H4 (cell line): ENCODE measurements at places on chromosomes 1 and 21.

- no peak for DNase-seq
Observed at GRCh38 chr1:244066954-244067716, 16.1 kb downstream of the ZBTB18 start.

DNA sequence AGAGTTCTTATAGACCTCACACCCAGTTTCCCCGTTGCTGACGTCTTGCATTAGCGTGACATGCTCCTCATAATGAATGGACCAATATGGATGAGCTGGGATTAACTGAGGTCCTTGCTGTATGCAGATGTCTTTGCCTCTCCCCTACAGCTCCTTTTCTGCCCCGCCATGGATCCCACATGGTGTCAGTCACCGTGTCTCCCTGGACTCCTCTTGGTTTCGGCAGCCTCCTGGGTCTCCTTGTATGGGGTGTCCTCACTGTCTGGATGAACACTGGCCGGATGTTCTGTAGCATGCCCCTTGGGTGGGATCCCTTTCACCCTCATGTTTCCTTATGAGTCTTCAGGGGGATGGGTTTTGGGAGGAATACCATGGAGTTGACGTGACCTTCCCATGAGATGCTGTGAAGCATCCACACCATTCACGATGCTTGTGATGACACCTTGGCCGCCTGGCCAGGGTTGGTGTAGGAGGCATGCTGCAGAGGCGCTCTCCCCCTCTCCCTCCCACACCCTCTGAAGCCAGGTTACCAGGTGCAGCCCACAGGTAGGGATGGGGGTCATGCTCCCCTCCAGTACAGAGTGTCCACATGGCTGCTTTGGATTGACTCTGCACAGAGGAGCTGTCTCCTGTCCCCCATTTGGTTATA is 4.4 kb downstream of the GJC2 start:
- no peak for DNase-seq

GRCh38 chr1:174286042-174286441 is 126.7 kb downstream of the RABGAP1L start:
- DNase-seq = no peak

DNA sequence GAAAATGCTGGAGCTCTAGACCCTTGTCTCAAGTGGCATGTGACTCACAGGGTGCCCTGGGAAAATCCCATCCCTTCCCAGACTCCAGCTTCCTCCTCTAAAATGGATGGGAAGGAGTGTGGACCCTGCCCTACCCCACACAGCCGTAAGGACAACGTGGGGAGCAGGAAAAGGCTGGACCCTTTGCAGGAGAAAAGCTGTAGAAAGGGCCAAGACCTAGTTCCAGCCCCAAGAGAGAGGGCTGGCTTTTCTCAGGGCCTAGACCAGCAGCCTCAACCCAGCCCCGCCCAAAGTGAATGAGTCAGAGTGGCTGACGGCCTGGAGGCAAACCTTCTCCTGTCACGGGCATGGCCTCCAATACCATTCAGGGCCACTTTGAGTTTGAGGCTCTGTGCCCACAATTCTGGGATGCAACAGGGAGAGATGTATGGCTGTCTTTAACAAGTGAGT is 1.1 kb downstream of the LAMB3 start:
- peak; percentile 82 for DNase-seq

- no peak for DNase-seq
Observed at GRCh38 chr1:167121375-167122120, 27.7 kb downstream of the STYXL2 start.

DNA sequence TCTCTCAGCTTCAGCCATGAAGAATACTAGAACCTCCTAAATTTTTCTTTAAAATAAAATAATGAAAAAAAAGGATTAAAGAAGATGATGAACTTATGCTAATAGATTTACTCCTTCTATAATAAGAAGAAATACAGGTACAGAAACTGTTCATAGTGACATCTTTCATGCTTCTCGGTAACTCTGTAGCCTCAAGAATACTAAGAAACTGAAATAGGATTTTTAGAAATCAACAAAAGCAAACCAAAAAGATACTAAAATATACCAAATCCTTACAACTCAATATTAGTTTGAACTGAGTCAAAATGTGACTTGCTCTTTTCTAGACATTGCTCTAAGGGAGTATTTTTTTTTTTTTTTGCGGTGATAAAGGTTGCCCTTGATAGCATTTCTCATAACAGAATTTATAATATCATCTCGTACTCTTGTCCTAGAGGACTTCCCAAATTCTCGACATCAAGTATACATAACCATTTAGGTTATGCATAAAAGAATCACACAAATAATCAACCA is 42.8 kb downstream of the ZZZ3 start:
- no peak for DNase-seq

DNA sequence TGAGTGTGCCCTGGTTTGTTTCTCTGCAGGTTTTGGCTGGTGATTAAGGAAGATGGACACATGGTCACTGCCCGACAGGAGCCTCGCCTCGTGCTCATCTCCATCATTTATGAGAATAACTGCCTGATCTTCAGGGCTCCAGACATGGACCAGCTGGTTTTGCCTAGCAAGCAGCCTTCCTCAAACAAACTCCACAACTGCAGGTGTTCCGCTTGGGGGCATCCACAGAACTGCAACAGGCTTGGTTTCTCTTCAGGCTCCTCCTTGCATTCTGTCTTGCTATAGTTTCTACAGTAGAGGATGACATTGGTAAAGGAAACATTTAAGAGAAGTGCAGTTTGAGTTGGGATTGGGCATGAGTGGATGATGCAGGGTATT is 6.8 kb downstream of the MTARC2 start:
- no peak for DNase-seq

- peak; percentile 36 for DNase-seq
Observed at GRCh38 chr1:183227422-183228346, 41.6 kb downstream of the LAMC2 start.

- peak; percentile 75 for DNase-seq
Observed at GRCh38 chr1:152185544-152186391, 26.7 kb upstream of the RPTN start.

- DNase-seq = no peak
Observed at GRCh38 chr1:214979191-214979590, 103.3 kb upstream of the KCNK2 start.

- DNase-seq = no peak
Observed at GRCh38 chr1:176118985-176119384, 88.1 kb downstream of the COP1 start.

GRCh38 chr21:45846373-45847160 is 135.0 kb upstream of the COL6A1 start:
- no peak for DNase-seq

GRCh38 chr1:151516031-151516511 is 4.9 kb downstream of the CGN start:
- DNase-seq = no peak

DNA sequence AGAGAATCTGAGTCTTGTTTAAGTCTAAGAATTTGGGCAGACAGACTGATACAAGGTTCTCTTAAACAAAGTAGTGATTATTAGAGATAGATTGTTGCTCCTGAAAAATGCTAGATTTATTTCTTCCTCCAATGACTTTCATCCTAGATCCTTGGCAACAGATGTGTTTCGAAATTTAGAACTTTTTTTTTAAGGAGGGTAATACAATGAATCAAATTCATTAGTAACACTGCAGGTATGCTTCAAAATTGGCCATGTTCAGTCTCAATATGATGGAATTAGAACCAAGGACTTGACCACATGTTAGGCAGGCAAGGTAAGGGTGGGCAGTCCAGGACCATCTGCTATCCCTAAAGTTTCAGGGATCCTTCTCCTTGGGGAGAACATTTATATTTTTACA is 4.5 kb upstream of the LCE1F start:
- DNase-seq = no peak

- peak; percentile 30 for DNase-seq
Observed at GRCh38 chr1:185824106-185824505, 89.9 kb downstream of the HMCN1 start.

DNA sequence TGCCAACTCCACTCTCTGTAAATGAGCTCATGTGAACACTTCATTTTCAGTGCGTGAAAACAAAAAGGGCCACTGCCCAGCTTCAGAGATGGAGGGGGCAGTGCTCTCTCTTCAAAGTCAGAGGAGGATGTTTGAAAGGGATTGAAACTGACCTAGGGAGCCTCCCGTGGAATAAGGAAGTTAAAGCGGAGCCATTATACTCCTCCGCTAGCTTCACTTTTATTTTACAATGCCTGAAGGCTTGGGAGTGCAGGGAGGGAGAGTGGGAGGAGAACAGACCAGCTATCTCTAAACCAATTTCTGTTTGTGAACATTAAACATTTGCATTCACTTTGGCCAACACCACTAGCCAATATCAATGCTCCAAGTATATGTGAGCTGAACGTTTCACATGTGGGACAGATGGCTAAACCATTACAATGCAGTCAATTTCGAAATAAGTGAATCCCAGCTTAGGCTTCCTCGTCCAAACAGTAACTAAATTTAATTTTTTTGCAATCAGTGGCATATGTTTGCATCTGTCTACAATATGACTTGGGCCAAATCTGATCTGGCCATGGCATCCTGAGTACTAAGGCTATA is 126.9 kb downstream of the ESRRG start:
- DNase-seq = no peak

DNA sequence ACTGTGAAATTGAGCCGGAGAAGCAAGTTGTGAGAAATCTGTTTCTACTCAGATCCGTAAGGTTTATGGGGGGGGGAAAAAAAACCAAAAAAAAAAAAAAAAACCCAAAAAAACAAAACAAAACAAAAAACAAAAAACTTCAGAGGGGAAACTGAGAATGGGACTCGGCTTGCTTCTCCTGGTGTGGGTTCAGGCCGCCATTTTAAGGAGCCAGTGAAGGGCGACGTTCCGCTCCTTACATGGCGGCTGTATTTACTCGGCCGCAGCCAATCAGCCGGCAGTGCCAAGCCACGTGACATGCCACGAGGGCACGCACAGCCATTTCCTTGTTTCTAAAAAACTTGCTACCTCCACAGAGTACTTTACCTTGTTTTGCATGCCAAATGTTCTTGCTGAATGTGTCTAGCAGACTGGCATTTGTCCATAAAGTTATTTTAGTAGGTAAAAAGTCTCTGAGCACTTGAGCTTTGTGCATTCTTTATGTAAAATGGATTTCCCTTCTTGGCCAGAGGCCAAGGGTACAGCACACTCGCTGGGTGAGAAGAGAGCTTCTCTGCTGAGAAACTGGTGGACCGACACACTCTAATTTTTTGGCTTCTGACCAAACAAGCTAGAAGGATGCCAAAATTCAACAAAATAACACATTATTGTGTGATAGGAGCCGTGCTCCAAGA is 101.8 kb downstream of the NFIA start:
- peak; percentile 38 for DNase-seq

GRCh38 chr1:211145944-211146343 is 12.0 kb upstream of the KCNH1 start:
- DNase-seq = no peak

- peak; percentile 47 for DNase-seq
Observed at GRCh38 chr1:42142894-42143675, 10.1 kb upstream of the GUCA2B start.

- DNase-seq = peak; percentile 29
Observed at GRCh38 chr1:92291372-92291999, 7.3 kb downstream of the GLMN start.

GRCh38 chr1:11129649-11130390 is 30.2 kb upstream of the EXOSC10 start:
- DNase-seq = no peak

DNA sequence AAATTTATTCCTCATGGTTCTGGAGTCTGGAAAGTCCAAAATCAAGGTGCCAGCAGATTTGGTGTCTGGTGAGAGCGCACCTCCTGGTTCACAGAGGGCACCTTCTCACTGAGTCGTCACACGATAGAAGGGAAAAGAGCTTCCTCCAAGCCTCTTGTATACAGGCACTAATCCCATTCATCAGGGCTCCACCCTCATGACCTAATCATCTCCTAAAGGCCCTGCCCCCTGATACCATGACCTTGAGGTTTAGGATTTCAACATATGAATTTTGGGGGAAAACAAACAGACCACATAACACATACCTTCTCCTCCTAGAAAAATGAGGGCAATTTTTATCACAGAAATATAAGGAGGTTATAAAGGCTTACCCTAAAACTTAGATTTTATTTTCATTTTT is 88.0 kb upstream of the NFIA start:
- no peak for DNase-seq

- DNase-seq = no peak
Observed at GRCh38 chr1:113333056-113333455, 57.3 kb upstream of the MAGI3 start.

- DNase-seq = peak; percentile 54
Observed at GRCh38 chr1:41495210-41495948, 10.9 kb upstream of the EDN2 start.

GRCh38 chr1:156371553-156372264 is 2.7 kb downstream of the RHBG start:
- DNase-seq = no peak

- no peak for DNase-seq
Observed at GRCh38 chr1:208028526-208028925, 117.6 kb upstream of the CD34 start.

GRCh38 chr1:17197696-17198095 is 7.2 kb upstream of the PADI1 start:
- DNase-seq = no peak

DNA sequence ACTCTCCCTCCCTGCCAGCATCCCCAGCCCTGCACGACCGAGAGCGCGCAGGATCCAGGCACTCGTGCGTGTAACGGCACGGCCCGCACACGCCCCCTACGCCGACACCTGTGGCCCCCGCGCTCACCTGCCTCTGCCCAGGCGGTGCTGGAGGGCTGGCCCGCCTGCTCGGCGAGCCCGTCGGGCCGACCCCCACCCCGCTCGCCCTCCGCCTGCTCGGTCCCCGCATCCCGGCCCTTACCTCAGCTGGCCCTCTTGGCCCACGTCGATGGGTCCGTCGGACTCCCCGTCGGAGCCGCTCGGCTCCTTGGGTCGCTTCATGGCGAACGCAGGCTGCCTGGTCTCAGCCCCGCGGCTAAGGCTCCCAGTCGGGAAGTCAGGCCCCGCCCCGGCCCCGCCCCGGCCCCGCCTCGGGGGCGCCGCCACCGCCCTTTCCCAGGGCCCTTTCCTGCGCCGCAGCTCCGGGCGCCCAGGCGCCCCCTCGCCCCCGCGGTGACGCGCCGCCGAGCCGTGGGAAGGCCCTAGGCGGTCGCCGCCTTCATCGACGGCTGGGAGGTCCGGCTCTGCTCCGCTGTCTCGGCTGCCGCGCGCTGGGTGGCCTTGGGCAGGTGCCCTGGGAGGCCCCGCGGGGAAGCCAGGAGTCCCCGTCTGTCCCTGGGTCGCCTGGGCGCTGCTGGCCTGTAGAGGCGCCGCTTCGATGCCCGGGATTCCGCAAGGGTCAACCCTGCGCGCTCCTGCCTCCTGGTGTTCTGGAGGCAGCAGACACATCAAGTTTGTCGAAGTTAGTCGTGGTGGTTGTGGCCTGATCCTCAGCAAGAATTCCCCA is at the start of gene HEYL:
TSS of gene HEYL (minus strand) at position 339 of the 826 bp plus-strand sequence. CDS start at position 321, 18 bp downstream.
- no peak for DNase-seq

- no peak for DNase-seq
Observed at GRCh38 chr1:44637702-44638411, 36.4 kb downstream of the TMEM53 start.

GRCh38 chr1:51973587-51974474 is 16.7 kb downstream of the RAB3B start:
- no peak for DNase-seq

DNA sequence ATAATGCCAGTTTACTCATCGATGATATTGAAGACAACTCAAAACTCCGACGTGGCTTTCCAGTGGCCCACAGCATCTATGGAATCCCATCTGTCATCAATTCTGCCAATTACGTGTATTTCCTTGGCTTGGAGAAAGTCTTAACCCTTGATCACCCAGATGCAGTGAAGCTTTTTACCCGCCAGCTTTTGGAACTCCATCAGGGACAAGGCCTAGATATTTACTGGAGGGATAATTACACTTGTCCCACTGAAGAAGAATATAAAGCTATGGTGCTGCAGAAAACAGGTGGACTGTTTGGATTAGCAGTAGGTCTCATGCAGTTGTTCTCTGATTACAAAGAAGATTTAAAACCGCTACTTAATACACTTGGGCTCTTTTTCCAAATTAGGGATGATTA is 13.7 kb downstream of the GGPS1 start:
- DNase-seq = no peak

- DNase-seq = no peak
Observed at GRCh38 chr1:33036051-33036525, 595 bp downstream of the AK2 start.
